ENCODE measurements at places on chromosomes 12 and 14.

- DNase-seq: no peak
These were observed 103.2 kb upstream of the DIO3 start for GRCh38 chr14:101457936-101458740.

DNA sequence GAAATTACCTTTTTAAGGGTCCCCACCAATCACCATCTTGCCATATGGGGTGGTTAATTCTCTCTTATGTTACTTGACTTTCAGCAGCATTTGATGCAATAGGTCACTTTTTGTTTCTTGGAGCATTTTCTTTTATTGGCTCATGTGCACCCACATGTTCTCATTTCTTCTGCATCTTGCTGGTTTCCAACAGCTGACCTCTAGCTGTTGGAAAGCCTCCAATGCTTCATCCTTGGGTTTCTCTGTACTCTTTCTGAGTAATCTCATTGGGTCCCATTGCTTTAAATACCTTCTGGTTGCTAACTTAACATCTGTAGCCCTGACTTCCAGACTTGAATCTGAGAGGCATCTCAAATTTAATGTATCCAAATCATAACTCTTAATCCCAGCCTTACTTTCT lies 116.8 kb downstream of the CRADD start:
- no peak for DNase-seq

DNA sequence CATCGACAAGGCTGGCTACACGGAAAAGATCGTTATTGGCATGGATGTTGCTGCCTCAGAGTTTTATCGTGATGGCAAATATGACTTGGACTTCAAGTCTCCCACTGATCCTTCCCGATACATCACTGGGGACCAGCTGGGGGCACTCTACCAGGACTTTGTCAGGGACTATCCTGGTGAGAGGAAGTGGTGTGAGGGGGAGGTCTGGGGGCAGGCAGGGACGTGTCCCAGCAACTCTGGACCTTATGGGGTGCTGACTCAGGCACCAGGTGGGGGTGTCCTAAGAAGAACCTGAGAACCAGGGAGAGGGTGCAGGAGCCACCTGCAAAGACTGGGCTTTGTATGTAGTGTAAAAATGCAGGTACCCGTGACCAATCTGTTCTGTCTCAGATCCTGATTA lies 5.2 kb downstream of the ENO2 start:
- no peak for DNase-seq

DNA sequence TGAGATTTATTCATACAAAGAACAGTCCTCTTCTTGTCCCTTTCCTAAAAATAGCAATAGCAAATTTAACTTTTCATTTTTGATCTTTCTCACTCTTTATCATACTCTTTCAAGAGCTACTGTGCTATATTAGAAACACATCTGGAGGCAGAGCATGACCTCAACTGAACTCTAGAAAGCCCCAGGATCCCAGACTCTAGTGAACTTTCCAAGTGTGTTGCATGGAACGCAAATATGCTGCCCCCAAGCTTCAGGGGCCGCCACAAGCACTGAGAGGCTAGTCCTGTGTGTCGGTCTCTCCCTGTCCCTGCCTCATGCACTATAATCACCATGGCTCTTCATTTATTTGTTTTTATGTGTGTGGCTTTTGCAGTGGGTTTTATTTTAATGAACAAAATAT lies 38.7 kb upstream of the ZNF641 start:
- DNase-seq: no peak

DNA sequence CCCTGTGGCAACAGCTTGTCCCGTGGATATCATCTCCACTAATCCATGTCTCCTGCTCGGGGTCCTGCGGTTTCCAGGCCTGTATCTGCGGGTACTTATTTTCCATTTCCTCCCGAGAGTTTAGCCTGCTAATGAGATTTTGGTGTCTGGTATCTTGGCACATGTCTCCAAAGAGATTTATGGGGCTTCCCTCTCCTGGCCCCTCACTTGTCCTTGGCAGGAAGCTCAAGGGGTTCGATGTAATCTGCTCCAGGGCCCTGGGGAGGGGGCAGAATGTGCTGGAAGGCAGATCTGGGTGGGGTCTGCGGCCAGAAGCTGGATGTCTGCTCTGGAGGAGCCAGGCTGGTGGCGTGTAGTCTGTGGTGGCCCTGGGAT lies 85.7 kb downstream of the KIF26A start:
- DNase-seq: no peak

DNA sequence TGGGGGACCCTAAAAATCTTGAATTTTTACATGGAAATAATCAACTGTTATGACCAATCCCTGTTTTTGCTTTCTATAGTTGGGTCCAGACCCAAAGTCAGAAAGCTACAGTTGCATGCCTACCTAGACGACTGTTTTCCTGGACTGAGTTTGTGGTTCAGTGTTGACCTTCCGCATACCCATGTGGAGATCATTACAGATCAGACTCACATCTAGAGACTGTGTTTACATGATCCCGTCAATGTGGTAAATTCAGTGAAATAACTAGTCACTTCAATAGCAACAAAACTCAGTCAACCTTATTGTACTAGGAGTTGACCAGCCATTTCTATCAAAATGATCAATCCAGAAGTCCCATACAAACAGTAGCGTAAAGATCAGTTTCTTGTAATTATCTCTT lies 257.6 kb downstream of the EGLN3 start:
- no peak for DNase-seq

- no peak for DNase-seq
These were observed 455.0 kb upstream of the TMEM132C start for GRCh38 chr12:127811988-127812387.

- DNase-seq: no peak
These were observed 170.0 kb downstream of the BCL11B start for GRCh38 chr14:99101855-99102461.

- peak; percentile 88 for DNase-seq
These were observed 10.1 kb upstream of the RTRAF start for GRCh38 chr14:51979088-51979709.

DNA sequence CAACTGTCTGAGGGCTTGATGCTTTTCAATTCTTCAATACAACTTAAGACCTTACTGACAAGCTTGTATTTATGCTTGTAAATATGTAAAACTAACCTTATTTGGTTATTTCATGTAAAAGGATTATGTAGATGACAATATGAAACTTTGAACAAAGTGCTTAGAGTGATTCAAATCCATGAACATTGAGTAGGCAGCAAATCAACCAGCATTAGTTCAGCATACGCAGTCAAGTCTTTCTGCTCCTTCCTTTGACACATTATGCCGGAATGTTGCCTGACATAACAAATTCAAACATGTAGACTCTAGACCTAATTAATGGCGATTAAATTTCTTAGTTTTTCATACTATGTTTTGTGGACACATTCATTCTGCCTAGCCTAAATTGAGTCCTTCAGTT lies 105.2 kb downstream of the FGD4 start:
- no peak for DNase-seq

DNA sequence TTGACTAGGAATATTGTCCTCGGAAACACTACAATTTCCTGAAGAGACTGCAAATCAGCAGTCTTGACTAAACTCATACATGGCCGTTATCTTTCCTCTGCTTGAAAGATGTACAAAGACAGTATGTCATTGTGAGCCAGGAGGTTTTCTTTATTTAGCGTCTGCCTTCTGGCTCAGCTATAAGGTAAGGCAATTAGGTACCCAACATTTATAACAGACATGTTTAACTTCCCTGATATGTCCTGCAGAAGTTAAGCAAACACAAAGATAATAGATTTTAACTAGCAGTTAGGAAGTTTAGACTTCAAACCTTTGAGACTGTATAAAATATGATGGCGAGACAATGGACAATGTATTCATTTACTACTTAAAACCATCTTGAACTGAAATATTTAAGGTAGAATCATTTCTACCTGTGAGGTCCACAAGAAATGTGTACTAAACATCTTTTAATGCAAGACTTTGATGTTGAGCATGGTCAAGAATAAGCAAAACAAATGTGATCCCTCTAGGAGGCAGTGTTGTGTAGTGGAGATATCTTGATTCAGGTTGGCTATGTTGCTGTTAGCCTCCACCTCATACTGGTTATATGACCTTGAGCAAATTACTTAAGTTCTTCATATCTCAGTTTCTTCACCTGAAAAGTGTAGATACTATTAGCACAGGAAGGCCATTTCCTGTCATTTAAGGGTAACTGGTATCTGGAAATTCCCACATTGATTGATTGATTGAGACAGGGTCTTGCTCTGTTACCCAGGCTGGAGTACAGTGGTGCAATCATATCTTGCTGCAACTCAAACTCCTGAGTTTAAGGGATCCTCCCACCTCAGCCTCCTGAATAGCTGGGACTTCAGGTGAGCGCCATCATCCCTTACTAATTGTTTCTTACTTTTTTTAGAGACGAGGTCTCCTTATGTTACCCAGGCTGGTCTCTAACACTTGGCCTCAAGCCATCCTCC lies 96.3 kb upstream of the EEA1 start:
- no peak for DNase-seq

DNA sequence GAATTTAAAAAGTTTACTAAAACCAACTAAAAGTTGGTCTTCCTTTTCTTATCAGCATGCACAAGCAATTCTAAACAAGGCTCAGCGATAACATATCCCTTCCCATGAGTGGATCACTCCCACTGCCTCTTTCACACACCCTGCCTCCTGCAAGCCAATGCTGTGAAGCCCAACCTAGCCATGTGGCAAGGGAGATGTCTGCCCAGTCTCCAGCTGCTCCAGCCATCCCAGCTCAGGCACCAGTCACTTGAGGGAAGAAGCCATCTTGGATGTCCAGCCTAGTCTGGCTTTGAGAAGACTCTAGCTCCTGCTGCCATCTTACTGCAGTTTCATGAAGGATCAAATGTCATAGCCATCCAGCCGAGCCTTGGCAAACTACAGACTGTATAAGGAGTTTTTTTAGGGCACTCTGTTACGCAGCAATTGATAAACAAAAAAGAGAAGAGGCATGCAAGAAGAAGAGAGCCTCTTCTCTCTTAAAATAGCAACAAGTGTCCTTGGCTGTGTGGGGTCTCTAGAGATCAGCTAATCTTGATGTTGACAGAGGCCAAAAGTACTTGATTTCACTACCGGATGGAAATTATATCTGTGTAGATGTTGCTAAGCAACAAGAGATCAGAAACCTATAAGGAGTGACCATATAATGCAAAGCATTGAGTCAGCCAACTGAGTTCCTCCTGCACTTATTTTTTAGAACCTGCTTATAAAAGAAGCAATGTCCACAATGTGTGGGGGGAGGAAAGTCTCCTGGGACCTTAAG lies 108.9 kb downstream of the PTCSC3 start:
- DNase-seq: no peak
